HS-27A (cell line): ENCODE measurements at places on chromosomes 6 and 20.

- DNase-seq: no peak
These were observed 1009.7 kb upstream of the GJE1 start for GRCh38 chr6:141123049-141123448.

DNA sequence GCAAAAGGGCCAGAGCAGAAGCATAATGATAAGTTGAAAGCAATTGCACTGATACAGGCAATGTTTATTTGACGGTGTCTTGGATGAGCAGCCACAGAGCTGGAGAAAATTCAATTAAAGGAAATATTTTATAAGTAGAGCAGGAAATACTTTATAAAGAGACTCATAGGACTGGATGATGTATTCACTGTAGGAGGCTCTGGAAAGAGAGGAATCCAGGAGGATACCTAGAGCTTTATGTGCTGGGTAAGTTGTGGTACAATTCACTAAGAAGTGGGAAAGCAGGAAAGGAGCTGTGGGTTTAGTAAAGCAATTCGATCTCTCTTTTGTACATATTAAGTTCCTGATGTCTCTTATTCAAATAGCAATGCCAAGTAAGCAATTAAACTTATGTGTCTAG lies 86.3 kb downstream of the C6orf118 start:
- no peak for DNase-seq

DNA sequence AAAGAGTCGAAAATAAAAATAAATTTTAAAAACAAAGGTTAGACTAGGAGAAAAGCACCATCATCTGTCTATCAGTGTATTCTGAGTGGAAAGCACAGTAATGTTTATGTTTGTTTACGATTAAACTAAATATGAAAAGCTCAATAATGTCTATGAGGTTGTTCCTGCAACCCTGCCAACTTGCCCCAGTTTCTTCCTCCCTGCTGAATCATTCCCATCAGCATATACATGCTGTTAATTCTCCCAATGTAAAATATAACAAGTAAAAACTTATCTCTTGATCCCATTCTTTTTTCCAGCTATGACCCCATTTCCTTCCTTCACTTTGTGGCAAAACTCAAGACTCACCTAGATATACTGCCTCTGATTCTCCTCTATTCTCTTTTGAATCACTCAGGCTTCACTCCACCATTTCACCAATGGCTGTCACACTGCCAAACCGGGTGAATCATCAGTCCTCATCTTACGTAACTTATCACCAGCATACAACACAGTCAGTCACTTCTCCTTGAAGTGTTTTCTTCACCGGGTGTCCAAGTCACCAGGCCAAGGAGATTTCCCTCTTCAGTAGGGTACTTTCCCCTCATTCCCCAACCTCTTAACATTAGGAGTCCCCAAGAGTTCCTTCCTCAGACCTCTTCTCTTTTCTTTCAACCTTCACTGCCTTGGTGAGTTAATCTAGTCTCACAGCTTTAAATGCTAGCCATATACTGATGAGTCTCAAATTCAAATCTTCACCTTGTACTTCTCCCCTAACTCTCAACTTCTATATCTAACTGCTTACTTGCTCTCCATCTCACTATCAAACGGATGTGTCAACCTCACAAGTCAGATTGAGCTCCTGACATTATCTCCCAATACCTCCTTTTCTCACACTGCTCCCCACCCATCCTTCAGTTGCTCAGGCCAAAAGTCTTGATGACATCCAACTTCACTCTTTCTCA lies 6.2 kb downstream of the TMEM242 start:
- peak; percentile 76 for DNase-seq

- no peak for DNase-seq
These were observed 318.9 kb downstream of the TAF4 start for GRCh38 chr20:61746781-61747180.

- DNase-seq: peak; percentile 24
These were observed 81.1 kb downstream of the RIMS1 start for GRCh38 chr6:71967436-71967835.

DNA sequence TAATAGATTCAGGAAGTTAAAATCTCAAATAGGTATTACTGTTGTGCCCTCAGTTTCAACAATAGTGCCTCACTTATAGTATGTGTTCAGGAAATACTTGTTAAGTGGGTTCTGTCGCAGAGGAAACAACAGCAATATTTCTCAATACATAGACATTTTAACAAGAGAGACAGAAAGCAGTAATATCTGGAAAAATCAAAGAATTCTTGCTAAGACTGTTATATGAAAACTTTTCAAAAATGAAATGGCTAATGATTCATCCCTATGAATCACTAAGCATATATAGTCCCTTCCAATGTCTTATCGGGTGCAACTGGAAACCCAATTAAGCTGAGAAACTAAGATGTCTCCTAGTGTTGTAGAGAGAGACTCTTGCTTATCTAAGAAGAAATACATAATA lies 668.9 kb downstream of the TFAP2A start:
- DNase-seq: no peak

- DNase-seq: peak; percentile 12
These were observed 19.8 kb upstream of the TREM1 start for GRCh38 chr6:41306187-41306854.

DNA sequence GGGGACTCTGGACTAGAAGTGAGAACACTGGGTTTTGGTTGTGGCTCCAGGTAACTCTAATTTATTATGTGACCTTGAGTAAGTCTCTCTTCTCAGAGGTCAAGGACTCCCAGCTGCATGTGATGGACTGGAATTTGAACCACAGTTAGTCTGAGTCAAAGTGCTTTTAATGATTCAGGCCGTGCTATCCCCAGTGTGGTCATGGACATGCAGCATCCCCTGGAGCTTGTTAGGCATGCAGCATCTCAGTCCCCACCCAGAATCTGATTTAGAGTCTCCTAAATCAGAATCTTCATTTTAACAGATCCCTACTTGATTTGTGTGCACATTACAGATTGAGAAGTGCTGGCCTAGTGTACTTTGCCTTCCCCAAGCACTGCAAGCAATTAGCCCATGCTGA lies 74.2 kb downstream of the TOX2 start:
- DNase-seq: no peak

DNA sequence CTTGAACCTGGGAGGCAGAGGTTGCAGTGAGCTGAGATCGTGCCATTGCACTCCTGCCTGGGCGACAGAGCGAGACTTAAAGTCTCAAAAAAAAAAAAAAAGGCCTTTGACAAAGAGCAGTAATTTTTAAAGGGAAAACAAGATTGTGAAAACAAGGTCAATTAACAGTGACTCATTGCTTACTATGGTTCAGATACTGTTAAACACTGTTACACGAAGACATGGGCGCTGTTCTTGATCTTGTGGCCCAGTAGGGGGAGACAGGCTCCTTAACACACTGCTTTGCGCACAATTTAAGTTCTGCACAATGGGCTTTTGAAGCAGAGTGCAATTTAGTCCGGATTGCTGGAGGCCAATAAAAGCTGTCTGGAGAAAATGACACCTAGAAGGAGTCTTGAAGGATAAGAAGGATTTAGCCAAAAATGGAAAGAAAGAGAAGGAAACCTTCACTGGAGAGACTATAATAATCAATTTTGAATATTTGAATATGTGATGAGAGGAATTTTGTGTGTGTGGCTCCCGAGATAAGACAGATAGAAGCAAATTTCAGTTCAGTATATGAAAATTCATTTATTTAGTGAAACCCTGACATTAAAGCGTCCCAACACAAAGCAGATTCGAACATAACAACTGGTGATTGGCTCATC lies 6.0 kb upstream of the LATS1 start:
- DNase-seq: no peak

- peak; percentile 74 for DNase-seq
These were observed 58.4 kb downstream of the TRIM38 start for GRCh38 chr6:26021001-26021349.

- DNase-seq: no peak
These were observed 19.1 kb upstream of the BNIP5 start for GRCh38 chr6:36355819-36356218.

DNA sequence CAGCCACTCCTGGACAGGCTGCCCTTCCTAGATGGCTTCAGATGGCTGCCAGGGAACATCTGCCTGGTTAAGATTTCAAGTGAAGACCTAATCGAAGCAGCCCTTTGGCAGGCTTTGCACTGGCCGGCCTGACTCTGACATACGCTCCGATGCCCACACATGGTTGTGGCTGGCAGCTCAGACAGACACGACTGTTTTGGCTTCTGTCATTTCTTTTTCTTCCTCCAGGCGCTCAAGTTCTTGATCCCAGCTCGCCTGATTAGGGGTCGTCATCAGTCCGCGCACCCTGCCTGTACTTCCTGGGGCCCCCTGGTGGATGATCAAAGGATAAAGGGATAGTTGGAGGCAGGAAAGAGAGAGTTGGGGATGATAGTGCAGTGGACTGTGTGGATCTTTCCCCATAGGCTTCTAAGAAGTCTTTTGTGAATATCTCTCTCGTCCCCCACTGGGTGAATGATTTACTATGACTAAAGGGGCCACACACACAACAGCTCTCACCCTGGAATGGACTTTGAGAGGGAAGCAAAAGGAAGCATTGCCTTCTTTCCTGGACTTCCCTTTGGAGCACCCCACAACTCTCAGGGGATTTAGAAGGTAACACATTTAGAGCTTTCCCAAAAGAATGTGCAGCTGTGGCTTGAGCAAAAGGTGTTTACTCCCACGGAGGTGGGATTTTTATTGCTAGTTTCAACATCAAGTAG lies 21.4 kb upstream of the TRAM2 start:
- no peak for DNase-seq

GRCh38 chr6:137896647-137897046 lies 29.6 kb downstream of the TNFAIP3 start:
- DNase-seq: no peak

DNA sequence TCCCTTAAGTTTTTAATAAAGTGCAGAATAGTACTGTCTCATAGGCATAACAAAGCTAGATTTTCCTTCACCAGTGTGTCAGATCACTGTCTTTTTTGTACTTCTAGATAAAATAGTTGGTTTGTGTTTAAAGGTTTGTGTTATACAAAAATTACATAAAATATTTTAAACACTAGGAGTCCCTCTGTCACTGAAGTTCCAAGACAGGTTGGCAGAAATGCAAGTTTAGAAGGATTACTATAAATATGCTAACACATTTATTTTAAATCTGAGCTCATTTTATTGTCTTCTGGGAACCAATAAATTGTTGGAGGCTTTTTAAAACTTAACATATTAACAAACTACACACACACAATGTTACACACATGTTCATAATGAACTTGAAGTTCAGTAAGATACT lies 30.8 kb upstream of the RUNX2 start:
- no peak for DNase-seq

GRCh38 chr6:139594333-139594965 lies 220.0 kb upstream of the CITED2 start:
- no peak for DNase-seq

DNA sequence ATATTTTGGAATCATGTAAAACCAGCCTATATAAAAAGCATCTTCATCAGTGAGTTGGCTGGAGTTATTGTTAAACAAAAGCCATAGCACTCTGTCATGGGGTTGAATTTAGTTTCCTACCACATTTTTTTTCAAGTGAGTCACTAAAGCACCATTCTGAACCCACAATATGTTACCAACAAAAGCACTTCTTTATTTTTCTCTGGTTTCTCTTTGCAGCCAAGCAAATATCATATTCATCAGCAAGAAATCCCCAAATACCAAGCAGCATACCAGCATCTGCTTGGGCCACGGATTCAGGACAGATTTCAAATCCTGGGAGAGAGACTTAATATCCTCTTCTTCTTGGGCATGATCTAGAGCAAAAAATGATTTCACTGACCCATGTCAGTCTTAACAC lies 441.4 kb downstream of the BCKDHB start:
- DNase-seq: peak; percentile 57

GRCh38 chr6:38391206-38391605 lies 248.5 kb downstream of the BTBD9 start:
- no peak for DNase-seq

GRCh38 chr6:31737315-31737990 lies 1.1 kb upstream of the CLIC1 start:
- no peak for DNase-seq

DNA sequence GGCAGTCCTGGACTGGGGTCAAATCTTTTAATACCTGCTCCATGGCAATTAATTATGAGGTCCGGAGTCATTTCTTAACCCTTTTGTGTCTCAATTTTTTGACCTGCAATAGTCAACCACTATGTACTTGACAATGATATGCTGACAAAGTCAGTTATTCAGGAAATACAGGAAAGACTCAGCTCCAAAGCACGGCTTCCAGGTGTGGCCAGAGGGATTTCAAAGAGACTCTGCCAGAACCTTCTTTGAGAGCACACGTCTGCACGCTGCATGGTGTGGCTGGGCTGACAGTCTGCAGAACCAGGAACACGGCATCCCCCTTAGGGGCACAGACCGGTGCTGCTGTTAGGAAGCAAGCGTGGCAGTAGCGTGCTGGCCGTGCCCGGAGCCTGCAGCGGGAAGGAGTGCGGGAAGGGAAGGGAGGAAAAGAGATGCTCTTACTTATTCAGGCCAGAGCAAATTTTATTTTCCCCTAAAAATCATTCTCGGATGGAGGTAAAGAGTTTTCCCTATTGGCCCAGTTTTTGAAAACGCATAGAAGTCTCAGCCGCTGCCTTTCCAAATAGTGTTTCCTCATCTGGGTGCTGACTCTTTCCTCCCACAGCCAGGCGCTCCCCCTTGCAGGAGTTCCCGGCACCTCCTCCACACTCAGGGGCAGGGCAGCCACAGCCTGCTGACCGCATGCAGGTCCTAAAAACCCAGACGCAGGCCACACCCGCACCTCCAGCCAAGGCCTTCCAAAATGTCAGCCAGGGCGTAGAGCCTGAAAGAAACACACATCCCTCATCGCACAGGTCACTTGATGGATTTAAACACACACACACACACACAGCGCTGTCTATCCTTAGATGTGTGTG lies 187.4 kb upstream of the SNX9 start:
- DNase-seq: no peak

DNA sequence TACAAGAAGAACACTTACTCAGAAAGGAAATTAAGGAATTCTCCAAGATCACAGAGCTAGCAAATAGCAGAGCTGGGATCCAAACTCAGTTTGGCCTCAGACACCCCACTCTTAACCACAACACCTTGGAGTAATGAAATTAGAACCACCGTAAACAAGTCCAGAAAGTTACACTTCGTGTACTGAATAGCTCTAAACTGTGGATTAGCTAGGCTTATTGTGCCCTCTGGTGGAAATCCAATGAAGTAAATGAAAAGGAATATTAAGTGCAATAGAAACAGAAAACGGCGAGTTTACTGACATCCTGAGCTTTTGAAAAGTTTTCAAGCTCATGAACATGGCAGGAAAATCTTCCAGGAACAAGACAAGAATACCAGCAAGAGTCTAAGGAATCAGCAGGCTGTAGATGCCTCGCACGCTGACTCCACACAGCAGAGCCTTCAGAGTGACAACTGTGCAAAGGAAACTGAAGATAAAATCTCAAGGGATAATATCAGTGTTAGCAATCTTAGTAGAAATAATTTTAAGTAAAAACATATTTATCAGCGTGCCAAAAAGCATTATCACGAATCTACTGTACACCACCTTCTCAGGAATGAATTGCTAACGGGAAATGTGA lies 34.6 kb downstream of the FBXO5 start:
- no peak for DNase-seq

- no peak for DNase-seq
These were observed 35.5 kb upstream of the AFDN start for GRCh38 chr6:167791091-167791779.
